ENCODE measurements at places on chromosomes 6 and 20. TPM values are rescaled to one million over a fixed set of nuclear protein-coding genes. Genes with fewer than 3 reads are reported as not detected.
A peak's percentile ranks its signal among the peaks of the same experiment; 100 is the strongest.

The POLR3F gene
- total RNA-seq: 20.5 TPM

DNA sequence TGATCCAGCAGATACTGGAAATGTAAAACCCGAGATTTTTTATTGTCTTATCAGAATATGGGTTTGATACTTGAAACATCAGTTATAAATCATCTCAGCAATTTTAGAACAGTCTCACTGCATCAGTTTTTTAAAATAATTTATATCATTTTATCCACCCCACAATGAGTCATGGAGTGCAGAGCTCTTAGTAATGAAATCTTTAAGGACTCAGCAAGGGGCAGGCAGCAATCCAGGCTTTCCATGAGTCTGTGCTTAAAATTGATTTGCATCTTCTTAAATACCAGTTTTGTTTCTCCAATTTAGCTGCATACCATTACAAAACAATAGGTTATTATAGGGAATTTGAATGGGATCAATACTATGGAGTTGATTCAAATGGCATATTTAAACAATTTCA, 832.3 kb downstream of the C6orf118 start:
- no peaks in the 10 kb centered on the region for H3K27me3 ChIP-seq
- H3K4me1 ChIP-seq: no peaks in the 10 kb centered on the region
- no peak for DNase-seq
- no peak overlapping the region for H3K27ac ChIP-seq

DNA sequence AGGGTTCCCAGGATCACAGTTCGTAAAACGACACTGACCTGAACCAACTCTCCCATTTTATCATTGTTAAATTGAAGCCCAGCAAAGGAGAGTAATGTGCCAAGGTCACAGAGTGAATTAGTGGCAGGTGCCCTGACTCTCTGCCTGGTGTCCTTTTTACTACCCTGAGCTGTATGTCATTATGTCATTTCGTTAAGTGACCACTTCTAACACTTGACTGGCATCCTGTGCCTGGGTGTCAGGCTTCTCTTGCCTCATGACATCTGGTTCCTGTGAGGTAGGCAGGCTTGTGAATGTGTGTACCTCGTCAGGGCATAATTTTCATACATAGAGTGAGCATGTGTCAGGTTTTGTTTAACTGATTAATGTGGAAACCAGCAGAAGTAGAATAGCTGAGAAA, 48.6 kb downstream of the RALY start:
- peaks cover 3% of the 10 kb centered on the region for H3K4me1 ChIP-seq
- no peak overlapping the region for H3K27ac ChIP-seq
- no peaks in the 10 kb centered on the region for H3K27me3 ChIP-seq
- DNase-seq: no peak
- no peaks in the 10 kb centered on the region for H3K36me3 ChIP-seq

- no peak for DNase-seq
- no peaks in the 10 kb centered on the region for H3K36me3 ChIP-seq
- H3K27ac ChIP-seq: no peak overlapping the region
- no peaks in the 10 kb centered on the region for H3K27me3 ChIP-seq
Measured at GRCh38 chr6:141028791-141029280, 1103.9 kb upstream of the GJE1 start.

GRCh38 chr6:47004463-47004862, 37.7 kb downstream of the ADGRF1 start:
- no peaks in the 10 kb centered on the region for H3K27me3 ChIP-seq
- H3K4me3 ChIP-seq: no peak overlapping the region
- no peak for DNase-seq
- no peaks in the 10 kb centered on the region for H3K4me1 ChIP-seq

GRCh38 chr6:166381733-166382499, 824 bp downstream of the MPC1 start:
- no peaks in the 10 kb centered on the region for H3K4me1 ChIP-seq
- H3K27ac ChIP-seq: peak overlapping the region; percentile 52
- H3K4me3 ChIP-seq: peak overlapping the region; percentile 31
- no peaks in the 10 kb centered on the region for H3K36me3 ChIP-seq
- H3K27me3 ChIP-seq: no peaks in the 10 kb centered on the region
